MV-4-11 (cell line): ENCODE measurements at places on chromosomes 3 and 15.

DNA sequence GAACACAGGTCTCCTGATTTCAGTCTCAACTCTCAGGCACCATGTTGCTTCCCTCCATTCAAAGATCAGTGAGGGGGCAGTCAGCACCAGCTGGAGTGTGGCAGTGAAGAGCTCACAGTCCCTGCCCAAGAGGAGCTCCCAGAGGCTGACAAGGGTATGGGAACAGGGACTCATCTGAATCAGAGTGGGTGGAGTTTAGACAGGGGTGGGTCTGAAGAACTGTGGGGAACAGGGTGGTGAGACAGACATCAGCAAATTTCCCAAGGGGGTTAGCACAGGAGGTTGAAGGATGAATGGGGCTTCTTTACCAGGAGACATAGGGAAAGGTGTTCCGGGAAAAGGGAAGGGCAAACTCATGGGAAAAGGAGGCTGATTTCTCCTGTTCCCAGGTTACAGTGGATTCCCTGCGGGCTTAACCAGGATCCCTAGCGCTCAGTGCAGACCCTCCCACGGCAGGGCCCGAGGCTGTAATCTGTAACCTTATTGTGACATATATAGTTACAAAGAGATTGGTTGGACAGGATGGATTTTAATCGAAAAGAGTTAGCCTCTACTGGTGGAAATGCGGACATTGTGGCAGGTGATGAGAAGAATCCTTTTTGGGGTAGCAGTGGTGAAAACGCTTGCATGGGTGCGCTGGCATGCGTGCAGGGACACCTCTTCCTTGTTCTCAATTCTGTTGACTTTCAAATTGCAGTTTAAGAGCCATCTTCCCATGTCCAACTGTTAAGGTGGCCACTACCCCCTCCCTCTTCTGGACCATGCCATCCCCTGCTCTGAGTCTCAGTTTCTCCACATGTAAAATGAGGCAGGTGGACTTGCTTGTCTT, 160.3 kb downstream of the SMAD6 start:
- DNase-seq = peak; percentile 19

DNA sequence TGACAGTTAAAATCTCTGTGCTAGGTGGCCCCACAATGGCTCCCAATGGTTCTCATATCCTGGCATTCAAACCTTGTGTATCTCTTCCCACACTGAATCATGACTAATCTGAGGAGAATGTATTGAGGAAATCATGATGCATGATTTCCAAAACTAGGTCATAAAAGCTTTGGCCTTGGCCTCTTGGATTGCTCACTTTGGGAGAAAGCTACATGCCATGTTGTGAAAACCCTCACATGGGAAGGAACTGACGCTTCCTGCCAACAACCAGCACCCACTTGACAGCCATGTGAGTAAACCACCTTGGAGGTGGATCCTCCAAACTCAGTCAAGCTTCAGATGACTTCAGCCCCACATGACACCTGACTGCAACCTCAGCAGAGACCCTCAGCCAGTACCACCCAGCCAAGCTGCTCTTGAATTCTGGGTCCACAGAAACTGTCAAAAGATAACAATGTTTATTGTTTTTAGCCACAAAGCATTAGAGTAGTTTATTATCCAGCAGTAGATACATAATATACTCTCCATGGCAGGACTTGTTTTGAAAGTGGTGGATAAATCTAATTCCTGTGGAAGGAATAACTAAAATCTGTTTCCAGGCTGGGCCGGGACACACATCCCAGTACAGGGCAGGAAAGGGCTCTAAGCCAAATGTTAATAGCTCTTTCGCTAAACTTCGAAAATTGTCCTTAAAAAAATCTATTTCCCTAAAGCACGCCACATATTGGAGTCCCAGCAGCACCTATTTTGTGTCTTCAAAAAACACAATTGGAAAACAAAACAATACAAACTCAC, 1.0 kb upstream of the ZNF620 start:
- DNase-seq = no peak

DNA sequence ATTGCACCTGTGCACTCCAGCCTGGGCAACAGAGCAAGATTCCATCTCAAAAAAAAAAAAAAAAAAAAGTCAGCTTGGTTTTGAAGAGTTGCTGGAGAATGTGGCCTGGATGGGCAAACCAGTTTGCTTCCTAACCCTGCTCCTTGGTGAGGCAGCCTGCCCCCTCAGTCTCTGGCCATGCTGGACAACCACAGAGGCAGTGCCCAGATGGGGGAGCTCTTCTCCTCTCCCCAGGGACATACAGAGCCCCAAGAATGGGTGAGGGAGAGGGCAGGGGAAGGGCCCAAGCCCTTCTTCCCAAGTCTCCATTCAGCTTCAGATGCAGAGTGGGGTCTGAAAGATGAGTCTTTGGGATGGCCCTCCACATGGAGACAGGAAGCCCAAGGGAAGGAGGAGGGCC, 27.9 kb downstream of the CD276 start:
- DNase-seq = no peak

DNA sequence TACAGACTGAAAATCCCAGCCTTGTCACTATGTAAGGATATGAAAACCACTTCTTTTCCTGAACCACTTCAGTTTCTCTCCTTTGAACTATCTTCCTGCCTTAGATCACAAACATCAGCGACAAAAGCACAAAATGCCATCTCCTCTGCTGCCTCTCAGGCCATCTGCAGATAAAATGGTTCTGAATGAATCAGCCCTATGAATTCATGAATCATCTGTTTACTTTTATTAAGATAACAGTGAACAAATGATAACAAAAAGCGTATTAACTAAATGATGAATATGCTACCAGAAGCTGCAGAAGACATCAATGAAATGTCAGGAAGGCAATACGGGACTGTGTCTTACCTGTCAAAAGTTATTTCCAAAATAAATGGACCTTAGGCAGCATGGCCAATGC, 928.1 kb downstream of the ROBO1 start:
- no peak for DNase-seq

- DNase-seq = peak; percentile 18
These were observed 8.6 kb downstream of the PTPRG start for GRCh38 chr3:61569856-61570580.

DNA sequence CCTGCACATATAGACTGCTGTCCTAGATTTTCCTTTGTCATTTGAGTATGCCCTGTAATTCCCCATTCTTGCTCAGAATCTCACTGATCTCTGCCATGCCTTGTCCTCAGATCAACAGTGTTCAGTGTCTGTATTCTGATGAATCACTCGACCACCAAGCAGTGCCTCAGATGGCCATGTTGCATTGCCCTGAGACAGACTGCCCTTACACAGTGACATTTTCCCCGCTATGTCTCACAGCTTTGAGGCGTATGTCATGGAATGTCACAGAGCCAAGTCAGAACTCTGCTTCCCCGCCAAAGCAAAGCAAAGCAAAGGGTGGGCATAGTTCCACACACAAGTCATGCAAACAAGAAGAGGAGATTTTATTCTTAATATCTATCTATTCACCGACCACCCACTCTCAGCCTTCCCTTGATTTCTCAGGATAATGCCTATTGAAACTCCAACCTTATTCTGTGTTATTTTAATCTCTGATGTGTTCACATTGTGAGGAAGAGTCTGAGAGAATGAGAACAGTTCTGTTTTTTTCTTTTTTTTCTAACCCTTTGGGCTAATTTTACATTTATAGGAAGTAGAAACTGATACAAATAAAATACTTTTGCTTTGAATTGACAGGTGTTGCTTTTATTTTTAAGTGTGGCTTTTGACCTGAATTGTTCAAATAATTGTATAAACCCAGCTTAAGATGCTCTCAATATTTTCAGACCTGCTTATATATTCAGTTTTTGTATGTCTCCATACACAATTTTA, 16.9 kb upstream of the PSMD6 start:
- DNase-seq = no peak

DNA sequence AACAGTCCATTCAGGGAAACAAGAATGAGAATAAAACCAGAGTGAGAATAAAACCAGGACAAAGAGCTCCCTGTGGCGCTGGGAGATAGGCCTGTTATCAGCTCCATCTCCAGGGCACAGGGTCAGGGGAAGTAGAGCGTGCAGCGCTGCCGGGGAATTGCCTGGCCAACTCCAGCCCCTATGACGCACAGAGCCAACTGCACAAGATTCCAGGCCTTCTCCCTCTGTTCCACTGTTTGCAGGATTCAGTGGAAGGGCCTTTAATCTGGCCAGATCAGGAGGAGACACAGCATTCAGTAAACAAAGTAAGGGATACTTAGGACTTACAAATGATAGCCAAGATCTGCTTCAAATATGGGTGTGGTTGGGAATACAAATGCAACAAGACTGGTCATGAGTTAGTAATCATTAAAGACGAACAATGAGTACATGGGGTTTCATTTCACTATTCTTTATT, 49.4 kb downstream of the ITGB5 start:
- no peak for DNase-seq

GRCh38 chr15:43484455-43484854, 8.5 kb downstream of the TP53BP1 start:
- peak; percentile 12 for DNase-seq
